ENCODE measurements at places on chromosomes 2 and 18. TPM values are rescaled to one million over a fixed set of nuclear protein-coding genes. Genes with fewer than 3 reads are reported as not detected.

DNA sequence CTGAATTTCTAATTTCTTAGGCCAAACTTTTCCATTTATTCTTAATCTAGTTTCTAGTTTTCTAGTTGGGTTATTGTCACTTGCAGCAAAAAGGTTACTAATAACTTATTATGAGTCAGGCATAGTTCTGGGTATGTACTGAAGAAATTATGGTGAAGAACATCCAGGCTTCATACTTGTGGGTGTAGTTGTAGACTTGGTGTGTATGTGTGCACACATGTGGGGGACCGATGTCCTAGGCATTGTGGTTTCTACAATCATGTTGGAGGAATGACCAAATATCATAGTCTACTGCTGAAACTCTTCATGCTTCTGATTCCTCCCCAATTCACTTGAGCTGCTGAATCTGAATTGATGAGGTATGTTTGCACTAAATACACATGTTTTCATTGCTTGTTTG, 141.2 kb downstream of the PMAIP1 start:
- no peak for DNase-seq

DNA sequence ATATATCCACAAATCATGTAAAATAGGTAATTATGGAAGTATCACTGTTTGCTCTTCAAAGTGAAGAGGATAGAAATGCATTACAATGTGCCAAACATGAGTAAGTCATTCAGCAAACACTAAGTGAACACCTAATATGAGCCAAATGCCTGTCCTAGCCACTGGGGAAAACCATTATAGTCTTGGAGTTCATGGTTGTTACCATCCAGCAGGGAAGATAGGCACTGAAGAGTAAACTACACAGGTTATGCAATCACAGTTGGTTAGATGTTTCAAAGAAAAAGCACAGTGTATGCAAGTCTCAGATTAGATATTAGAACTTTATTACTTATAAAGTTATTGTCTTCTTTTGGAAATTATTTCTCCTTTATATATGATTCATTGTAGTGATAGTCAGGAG, 3.9 kb upstream of the SERPINB2 start:
- no peak for DNase-seq

The PDE11A gene
- 1.4 TPM for total RNA-seq

- DNase-seq, result no peak
These were observed 3.6 kb downstream of the SCRN3 start for GRCh38 chr2:174399171-174399570.

DNA sequence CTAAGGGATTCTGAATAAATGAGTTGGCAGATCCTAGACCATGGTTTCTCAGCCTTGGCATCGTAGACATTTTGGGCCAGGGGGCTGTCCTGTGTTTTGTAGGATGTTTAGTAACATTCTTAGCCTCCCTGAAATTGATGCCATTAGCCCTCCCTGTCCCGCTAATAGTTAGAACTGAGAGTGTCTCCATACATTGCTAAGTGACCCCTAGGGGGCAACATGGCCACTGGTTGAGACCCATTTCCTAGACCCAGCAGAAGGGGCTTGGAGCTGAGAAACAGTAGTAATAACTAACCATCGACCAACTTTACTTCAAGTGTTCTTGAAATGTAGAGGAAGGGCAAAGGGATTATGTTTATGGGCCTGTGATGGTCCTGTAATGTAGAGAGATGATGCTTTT, 40.8 kb downstream of the KCMF1 start:
- no peak for DNase-seq

The KLF11 gene
- 25.0 TPM for total RNA-seq

The ABCG5 gene
- not detected for total RNA-seq

GRCh38 chr2:46276642-46277041, 20.6 kb upstream of the EPAS1 start:
- no peak for DNase-seq

DNA sequence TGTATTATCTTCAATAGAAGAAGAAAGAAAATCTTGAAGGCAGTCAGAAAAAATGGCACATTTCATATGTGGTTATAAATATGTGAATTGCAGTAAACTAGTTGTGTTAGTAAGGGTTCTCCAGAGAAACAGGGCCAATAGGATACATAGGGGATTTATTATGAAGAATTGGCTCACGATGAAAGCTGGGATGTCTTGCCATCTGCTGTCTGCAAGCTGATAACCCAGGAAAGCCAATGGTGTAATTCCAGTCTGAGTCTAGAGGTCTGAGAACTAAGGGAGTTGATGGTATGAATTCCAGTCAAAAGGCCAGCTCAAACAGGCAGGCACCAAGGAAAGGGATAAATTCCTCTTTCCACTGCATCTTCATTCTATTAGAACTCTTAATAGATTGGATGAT, 362.4 kb downstream of the KCNJ3 start:
- DNase-seq, result no peak

- peak; percentile 77 for DNase-seq
These were observed 1.7 kb downstream of the PAX3 start for GRCh38 chr2:222296911-222297599.

The SLC38A11 gene
- total RNA-seq, result 1.3 TPM

The DUSP2 gene
- total RNA-seq, result 3.5 TPM

- DNase-seq, result no peak
These were observed 154.7 kb downstream of the TSN start for GRCh38 chr2:121910139-121910538.

GRCh38 chr2:220432645-220433044, 805.2 kb downstream of the SLC4A3 start:
- no peak for DNase-seq

The FSHR gene
- total RNA-seq, result not detected

DNA sequence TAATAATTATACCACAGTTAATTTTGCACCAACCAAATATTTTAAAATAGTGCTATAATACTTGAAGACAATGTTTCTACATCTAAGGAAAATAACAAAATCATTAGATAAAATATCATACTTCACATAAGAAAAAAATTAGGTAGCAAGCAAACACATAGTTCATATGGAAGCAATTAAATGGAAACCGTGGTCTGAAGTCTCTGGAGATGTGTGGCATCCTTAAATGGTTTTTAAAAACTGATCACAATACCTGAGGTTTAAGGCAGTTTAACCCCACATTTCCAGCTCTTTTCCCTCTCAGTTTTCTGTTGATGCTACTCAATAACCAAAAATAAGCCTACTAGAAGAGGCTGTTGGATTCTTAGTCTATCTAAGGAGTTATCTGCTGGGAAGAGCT, 71.3 kb downstream of the ASXL2 start:
- no peak for DNase-seq

- no peak for DNase-seq
These were observed 195.1 kb downstream of the TMEM247 start for GRCh38 chr2:46674488-46674887.

DNA sequence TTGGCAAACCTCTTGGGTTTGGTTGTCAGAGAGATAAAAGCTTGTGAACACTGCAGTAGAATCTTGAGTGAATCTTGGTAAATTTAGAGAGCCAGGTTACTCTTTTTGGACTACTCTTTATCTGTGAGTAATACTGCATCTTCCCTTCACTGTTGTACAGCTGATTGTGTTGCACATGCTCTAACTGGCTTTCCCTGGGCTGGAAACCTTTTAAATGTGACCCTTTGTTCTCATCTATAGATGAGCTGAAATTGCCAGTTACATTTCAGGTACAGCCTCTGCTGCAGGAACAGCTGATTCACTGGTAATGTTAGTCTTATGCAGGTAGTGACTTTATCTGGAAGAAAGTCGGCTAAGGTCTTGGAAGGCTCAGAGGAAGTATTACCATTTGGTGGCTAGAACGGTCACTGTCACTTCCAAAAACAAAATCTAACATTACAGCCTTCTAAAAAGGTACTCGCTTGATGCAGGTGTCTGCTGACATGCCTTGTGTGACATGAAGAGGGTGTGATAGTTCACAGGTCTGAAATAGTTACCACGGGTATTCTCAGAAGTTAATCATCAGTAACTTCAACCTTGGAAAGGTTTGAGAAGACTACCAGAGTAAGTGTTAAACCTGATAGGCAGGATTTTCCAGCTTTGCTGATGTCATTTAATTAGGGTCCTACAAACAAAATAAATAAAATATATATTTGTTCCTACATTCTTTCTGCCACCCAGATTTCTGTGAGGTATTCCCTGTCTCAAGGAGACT, 851.1 kb downstream of the SLC4A3 start:
- DNase-seq, result no peak

DNA sequence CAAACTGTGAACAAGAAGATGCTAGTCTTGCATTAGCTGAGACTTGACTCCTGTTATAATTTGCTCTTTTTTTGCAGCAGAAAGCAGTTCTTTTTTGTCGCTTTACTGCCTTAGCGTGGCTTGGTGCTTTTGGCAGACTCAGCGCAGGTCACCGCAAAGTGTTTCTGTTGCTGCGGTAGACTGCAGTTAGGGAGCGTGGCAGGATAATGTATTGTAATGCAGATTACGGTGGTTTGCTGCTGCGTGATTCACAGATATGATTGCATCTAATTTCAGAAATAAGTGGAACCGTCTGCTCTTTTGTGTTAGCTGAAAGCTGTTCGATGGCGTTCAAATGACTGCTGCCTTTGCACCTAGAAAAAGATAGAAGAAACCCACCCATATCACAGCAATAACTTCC, 131.6 kb upstream of the SATB2 start:
- DNase-seq, result no peak

DNA sequence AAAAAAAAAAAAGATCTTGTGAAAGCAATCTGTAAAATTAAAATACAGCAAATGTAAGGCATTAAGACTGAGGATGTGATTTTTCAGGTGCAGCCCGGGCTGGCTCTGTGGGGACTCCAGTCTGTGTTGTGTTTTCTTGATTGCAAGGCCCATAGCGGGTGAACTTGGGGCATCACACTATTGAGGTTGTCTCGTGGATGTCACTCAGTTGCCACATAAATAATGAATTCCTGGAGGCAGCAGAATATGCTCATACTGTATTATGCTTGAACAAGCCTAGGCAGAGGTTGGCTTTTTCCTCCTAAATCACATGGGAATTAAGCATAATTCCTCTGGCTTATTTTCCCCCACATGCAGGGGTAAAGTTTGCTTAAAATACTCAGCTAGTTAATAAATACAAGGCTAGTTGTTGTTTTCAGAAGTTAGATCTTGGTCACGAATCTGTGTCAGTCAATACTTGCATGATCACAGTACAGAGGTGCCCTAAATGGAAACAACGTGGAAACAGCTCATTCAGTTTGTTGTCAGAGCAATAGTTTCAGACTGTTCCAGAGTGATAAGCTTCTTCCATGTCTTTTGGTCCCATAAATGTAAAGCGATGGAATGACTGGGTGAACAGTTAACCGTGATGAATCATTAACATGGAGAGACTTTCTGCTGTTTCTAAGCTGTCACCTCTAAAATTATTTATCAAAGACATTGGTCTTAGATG, 16.4 kb downstream of the GEMIN6 start:
- no peak for DNase-seq
